ENCODE measurements at places on chromosomes 4 and X. TPM values are rescaled to one million over a fixed set of nuclear protein-coding genes. Genes with fewer than 3 reads are reported as not detected.

The UGT2A3 gene
- not detected for total RNA-seq

DNA sequence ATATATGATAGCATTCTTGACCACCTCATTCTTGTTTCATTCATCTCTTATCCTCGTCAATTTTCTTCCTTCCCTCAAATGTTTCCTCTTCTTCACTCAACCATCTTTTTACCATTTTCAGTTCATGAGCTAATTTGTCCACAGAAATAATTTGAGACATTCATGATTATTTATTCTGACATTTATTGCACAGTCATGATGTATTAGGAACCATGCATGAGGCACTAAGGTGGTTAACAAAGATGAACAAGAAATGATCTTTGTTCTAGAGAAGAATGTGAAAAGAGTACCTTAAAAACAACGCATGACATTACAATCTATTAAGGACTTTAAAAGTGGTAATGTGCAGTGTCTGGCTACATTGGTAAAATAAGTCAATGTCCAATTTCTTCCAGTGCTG lies 27.9 kb downstream of the TEC start:
- no peak for DNase-seq

The DEFB131A gene
- total RNA-seq, result not detected

DNA sequence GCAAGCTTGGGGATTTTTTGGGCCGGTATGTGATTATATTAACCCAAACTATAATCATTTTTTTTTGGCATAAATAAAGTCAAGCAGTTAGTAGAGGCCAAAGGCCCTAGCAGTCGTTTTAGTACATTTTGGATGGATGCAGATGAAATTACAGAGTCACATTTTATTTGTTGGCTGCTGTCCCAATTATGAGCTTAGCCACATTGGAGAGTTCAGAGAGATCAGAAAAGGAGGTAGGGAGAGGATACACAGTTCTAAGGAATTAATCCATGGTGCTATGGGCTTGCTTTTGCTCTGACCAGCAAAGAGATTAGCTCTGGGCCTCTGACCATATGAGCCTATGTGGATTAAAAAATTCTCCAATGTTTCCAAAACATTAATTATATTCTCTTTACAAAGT lies 395.1 kb downstream of the RAPGEF2 start:
- DNase-seq, result no peak

The KIAA1210 gene
- not detected for total RNA-seq

All from omental fat pad (tissue), 4 donors.